ENCODE measurements at places on chromosomes 1 and 21.

GRCh38 chr21:45845770-45846090, 135.8 kb upstream of the COL6A1 start:
- no peak for DNase-seq

DNA sequence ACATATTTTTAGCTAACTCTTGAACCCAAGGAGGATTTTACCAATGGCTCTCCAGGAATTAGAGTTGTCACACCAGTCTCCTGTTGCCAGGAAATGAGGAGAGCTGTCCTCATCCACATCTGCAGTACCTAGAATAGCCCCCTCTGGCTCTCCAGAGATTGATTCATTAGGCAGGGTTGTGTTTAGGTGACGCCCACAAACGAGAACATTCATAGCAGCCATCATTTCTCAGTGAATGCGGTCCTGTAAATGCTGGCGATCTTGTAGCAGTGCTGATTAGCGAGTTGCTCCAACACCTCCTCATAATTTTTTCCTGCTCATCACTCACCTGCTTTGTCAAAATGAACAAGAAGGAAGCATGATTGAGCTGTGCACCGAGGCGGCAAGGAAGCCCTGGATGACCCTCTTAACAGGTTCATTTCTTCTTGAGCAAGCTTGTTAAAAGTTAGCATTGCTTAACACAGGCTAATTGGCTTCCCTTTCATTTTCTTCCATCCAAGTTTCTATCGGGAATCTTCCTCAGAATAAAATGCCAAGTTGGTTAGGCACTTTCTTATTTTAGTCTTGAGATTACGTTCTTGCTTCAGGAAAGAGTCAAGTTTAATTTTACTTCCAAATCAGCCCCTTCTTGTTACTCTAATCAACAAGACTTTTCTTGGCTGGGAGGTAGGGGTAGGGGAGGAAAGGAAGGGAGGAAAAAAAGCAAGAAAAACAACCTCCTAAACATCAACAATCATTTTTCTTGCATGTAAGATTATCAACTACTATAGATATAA, 16.5 kb upstream of the KLHDC8A start:
- no peak for DNase-seq

DNA sequence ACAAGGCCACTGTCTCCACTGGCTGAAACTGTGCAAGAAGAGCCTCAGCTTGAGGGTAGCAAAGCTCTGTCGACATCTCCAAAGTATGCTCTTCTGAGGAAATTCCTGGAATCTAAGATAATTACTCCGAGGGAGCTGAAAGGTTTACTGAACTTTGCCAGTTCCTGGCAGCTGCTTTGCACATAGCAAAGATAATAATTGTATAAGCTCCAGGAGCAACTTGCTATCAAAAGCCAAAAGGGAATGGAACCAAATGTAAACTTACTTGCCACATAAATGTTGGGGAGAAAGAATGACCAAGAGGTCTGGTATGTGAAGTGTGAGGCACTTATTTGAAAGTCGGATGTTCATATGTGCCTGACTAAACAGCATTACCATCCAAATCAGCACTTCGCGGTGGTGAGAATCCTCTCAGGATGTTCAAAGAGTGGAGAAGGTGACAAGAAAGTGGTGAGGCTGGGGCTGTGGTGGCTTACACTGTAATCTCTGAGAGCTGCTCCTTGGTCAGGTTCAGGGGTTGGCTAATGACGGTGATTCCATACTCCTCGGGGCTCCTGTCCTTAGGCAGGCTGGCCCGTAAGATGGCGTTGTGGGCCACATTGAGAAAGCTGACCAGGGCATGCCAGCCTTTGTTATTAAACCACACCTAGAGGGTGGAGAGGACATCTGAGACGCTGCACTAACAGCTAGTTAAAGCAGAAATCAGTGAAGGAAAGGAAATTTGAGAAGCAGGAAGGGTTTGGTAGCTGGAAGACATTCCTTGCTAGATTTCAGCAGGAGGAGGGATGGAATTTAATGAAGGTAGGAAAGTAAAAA, 100.0 kb downstream of the ABCA4 start:
- DNase-seq: no peak

DNA sequence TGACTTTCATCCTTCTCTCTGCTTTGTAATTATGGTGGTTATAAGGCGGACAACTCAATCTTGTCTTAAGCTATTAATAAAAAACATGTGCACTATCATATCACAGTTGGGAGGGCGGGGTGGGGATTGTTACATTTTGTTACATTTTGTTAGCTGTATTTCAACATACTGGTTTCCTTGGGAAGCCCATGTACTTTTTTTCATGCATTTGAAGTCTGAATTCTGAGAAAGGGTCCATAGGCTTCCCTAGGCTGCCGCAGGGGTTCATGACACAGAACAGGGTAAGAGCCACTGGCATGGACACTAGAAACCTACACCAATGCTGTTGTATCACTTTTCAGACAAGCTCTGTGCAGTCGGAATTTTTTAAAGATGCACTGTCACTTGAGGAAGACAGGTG, 178.8 kb downstream of the ETS2 start:
- DNase-seq: no peak

- no peak for DNase-seq
Measured at GRCh38 chr1:147264158-147264768, 21.8 kb downstream of the CHD1L start.

- no peak for DNase-seq
Measured at GRCh38 chr1:72062584-72062983, 219.8 kb downstream of the NEGR1 start.

- DNase-seq: no peak
Measured at GRCh38 chr1:6235296-6235677, 477 bp downstream of the ICMT start.

GRCh38 chr1:110264430-110264829, 54.3 kb downstream of the KCNC4 start:
- no peak for DNase-seq

DNA sequence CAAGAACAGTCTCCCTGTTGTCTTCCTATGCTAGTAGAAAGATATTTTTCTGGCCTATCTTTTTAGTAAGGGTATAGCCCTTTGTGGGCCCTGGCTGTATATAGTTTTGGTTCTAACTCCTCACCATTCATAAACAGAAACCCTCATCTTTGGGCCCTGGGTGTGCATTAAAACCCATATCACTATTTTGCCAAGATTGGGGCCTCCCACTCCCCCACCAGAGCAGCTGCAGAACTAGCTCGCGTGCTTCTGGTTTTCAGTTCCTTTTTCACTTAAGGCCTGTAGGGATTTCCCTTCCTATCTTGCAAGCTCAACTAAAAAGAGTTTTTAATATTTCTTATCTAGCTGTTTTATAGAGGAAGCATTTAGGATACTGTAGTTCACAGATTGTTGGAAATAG, 106.4 kb downstream of the RGL1 start:
- peak; percentile 64 for DNase-seq

GRCh38 chr1:113965703-113966412, 13.4 kb upstream of the OLFML3 start:
- no peak for DNase-seq

- DNase-seq: no peak
Measured at GRCh38 chr1:174898102-174898797, 101.5 kb upstream of the CACYBP start.

- no peak for DNase-seq
Measured at GRCh38 chr1:22628698-22629444, 7.6 kb upstream of the C1QA start.

DNA sequence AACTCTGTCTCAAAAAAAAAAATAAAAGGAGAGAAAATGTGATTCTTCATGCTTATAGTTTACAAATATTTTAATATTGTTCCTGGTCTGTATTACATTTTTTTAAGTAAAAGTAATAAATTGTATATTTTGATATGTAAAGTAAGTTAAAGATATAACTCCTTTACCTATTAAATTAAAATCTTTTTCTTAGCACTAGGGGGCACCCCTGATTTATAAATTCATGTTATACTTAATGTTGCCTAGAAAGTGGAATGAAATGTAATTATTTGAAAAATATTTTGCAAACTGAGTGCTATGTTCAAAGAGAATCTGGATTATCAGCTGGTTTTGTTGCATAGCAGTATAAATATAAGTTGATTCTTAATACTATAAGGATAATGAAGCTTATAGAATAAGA, 49.2 kb downstream of the RALGPS2 start:
- peak; percentile 10 for DNase-seq

- peak; percentile 71 for DNase-seq
Measured at GRCh38 chr1:145720878-145721671, 1.8 kb downstream of the CD160 start.

DNA sequence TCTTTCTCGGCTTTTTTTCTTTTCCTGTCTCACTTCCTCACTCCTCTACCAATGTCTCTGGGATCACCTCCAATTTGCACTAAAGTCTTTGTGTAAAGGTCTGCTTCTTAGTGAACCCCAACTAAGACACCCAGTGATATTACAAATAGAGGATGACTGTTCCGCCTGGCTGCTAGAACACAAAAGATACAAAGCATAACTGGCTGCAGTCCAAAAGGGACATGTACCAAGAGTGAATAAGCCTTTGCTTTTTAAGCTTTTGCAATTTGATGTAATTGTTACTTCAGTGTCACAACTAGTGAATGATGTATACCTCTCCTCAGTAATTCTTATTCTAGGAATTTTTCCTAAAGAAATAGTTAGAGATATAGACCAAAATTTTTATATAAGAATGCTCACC, 82.8 kb upstream of the BEND5 start:
- DNase-seq: no peak

DNA sequence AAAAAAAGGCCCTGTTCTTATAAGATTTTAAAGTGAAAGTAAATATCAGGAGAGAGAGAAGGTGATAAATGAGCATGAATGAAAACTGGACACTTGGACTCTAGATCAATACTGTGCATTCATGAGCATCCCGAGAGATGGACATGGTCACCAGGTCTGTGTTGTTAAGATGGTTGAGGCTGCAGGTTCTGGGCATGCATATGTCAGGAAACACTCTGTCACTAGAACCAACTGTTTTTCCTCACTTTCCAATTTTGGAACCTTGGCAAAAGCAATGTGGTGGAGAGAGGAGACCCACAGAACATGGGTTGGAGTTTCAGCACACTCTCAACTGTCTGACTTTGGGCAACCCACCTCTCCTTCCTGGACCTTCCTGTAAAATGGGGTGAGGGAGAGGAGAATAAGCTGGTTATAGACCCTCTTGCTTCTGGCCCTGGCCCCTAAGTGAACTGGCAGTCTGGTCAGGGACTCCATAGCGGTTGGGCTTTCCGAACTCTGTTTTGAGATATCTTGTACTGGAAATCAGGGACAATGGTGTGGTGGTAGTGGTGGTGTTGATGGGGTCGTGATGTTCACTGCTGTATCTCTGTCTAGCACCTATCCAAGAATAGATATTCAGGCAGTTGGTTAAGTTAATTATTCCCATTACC, 4.2 kb downstream of the MAN1C1 start:
- peak; percentile 5 for DNase-seq

DNA sequence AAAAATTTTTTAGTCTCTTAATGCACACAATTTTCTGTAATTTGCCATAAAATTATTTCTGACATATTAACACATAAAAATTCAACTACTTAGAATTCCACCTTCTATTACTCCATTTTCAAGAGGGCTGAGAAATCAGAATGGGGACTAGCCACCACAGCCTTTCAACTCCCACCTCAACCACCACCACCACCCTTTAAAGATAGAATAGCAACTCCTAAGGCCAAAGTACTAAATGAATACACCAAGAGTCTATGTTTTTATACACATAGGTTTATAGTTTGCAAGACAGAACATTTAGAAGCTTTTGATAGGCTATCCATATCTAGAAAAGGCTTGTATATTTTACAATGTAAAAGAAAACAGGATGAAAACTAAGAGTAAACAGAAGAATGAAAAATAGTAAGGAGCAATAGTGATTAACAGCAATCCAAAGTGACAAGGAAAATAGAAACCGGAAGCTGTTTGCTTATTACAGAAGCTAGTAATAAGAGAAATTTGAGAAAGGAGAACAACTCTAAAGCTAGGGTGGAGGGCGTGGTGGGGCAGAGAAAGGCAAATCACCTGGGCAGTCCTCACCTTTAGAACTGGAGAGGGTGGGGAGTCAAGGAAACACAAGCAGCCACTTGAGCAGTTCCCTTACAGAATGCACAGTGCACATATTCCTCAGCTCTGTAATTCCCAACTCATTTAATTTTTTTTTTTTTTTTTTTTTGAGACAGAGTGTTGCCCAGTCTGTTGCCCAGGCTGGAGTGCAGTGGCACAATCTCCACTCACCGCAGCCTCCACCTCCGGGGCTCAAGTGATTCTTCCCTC, 27.7 kb downstream of the EPS15 start:
- no peak for DNase-seq

DNA sequence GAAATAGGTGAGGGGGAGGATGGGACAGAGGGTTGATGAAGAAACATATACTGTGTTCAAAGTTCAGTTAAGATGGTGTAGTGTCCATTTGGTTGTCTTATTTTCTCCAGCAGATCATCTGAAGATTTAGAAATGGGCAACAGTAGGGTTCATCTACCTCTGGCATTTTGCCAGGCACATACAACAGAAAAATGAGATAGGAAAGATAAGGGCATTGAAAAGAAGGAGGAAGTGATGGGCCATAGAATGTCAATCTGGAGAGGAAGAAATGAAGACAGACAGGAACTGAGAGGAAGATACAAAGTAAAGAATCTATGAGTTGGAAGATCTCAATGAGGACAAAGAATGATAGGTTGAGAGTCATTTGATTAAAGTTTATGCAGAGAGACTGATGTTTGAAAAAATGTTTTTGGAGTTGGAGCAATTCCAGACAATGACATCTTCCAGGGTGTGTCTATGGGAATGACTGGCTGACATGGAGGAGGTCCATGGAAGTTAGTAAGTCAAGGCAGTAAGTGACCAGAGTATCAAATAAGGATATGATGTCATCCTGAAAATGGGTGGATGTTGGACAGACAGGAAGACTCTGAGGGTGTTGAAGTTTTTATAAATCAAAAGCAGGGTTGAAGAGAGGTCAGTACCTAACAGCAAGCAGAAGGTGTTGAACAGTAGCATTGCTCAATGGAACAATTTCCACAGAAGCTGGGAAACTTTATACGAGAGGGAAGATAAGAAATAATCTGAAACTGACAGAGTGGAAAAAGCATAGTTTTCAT, 18.7 kb upstream of the CD55 start:
- DNase-seq: no peak

DNA sequence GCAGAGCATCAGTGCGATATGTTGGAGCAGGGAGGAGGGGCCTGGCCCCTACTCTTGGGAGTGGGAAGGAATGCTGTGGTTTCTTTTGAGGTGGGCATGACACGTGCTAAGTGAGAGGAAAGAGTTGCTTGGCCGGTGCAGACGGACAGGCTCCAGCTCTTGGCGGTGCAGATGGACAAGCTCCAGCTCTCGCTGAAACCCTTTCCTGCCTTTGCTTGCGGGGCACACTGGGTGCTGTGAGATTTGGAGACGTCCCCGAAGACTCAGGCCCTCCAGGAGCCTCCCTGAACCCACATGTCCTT, 15.9 kb downstream of the PDXK start:
- DNase-seq: no peak

DNA sequence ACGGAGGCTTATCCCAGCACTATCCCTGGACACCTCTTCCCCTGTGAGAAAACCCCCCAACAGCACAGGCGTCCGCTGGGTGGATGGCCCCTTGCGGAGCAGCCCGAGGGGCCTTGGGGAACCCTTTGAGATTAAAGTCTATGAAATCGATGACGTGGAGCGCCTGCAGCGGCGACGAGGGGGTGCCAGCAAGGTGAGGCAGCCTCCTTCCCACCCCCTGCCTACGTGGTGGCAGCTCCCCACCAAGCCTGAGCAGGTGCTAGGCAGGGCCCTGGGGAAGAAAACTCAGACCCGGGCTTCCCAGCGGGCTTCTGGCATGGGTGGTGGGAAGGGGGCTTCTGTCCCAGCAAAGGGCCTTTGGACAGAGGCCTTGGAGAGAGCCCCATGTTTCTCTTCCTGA, 543.3 kb downstream of the KIF26B start:
- no peak for DNase-seq

- DNase-seq: peak; percentile 42
Measured at GRCh38 chr1:207495801-207496792, at the start of gene CR1. CR1 (plus strand) TSS chr1:207496157; CDS start chr1:207496268, 111 bp downstream.

GRCh38 chr1:85174503-85174902, 26.3 kb downstream of the SYDE2 start:
- no peak for DNase-seq

Data from GM13977 (cell line).